ENCODE measurements at places on chromosomes 7 and 10. TPM values are rescaled to one million over a fixed set of nuclear protein-coding genes. Genes with fewer than 3 reads are reported as not detected.

Gene GOLGA7B
- total RNA-seq, result 0.45 TPM

GRCh38 chr10:12416344-12417050 is 67.2 kb downstream of the CAMK1D start:
- H3K27me3 ChIP-seq, result no peaks in the 10 kb centered on the region
- H3K27ac ChIP-seq, result no peak overlapping the region
- H3K36me3 ChIP-seq, result no peaks in the 10 kb centered on the region
- no peak overlapping the region for H3K4me3 ChIP-seq
- H3K4me1 ChIP-seq, result no peaks in the 10 kb centered on the region

GRCh38 chr7:30688718-30689221 is 6.5 kb upstream of the CRHR2 start:
- no peak overlapping the region for H3K4me3 ChIP-seq
- H3K4me1 ChIP-seq, result no peaks in the 10 kb centered on the region

Gene GPNMB
- 129 TPM for total RNA-seq

- H3K27ac ChIP-seq, result no peak overlapping the region
- H3K27me3 ChIP-seq, result no peaks in the 10 kb centered on the region
- DNase-seq, result no peak
- H3K4me1 ChIP-seq, result no peaks in the 10 kb centered on the region
- no peaks in the 10 kb centered on the region for H3K36me3 ChIP-seq
- no peak overlapping the region for H3K4me3 ChIP-seq
Observed at GRCh38 chr10:44178856-44179255, 206.0 kb downstream of the CXCL12 start.

GRCh38 chr7:24463474-24463873 is 109.8 kb upstream of the PALS2 start:
- DNase-seq, result no peak
- H3K27ac ChIP-seq, result no peak overlapping the region
- H3K4me1 ChIP-seq, result no peaks in the 10 kb centered on the region
- no peak overlapping the region for H3K4me3 ChIP-seq
- no peaks in the 10 kb centered on the region for H3K36me3 ChIP-seq
- H3K27me3 ChIP-seq, result no peaks in the 10 kb centered on the region

DNA sequence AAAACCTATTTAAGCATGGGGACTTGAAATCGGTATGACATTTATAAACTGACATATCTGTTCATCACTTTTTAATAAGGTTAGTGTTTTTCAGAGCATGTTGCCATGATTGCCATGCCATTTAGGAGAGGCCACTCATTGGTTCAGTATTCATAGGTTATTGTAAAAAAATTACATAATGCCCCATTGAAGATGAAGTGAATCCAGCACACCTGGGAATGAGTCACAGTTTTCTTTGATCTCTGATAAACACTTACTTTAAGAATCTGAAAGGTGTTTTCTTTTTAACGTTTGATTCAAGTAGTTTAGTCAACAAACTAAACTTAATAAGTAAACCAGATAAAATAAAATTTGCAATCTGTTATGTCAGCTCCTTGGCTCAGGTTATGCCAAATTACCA is 278.3 kb downstream of the ARL4A start:
- H3K27me3 ChIP-seq, result no peaks in the 10 kb centered on the region
- no peaks in the 10 kb centered on the region for H3K4me1 ChIP-seq
- H3K4me3 ChIP-seq, result no peak overlapping the region
- no peak overlapping the region for H3K27ac ChIP-seq
- DNase-seq, result no peak
- no peaks in the 10 kb centered on the region for H3K36me3 ChIP-seq

GRCh38 chr10:94308866-94309265 is 53.9 kb downstream of the NOC3L start:
- no peak overlapping the region for H3K4me3 ChIP-seq
- H3K27ac ChIP-seq, result no peak overlapping the region
- DNase-seq, result no peak
- no peaks in the 10 kb centered on the region for H3K36me3 ChIP-seq
- no peaks in the 10 kb centered on the region for H3K4me1 ChIP-seq
